NCI-H2227 treated with DMSO at 0.1 percent for 48 hours (cell line): ENCODE measurements at places on chromosomes 12 and 14.

- no peak for DNase-seq
Observed at GRCh38 chr12:90970471-90970870, 15.5 kb upstream of the CCER1 start.

DNA sequence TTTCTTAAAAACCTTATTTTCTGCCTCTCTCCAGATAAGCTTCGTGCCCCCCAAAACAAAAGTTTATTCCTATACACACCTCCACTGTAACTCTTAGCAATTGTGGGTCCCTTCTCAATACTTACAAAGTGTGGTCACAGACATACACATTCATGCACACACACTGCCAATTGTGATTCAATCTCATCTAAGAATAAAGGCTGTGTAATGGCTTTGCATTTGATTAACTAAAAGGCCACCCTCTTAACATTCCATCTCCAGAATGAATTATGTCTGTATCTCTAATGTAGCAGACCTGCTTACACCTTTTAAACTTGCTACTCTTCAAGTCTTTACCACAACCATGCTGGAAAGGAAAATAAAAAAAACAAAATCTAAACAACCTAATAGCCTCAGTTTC lies 49.5 kb downstream of the MYF5 start:
- DNase-seq: no peak

DNA sequence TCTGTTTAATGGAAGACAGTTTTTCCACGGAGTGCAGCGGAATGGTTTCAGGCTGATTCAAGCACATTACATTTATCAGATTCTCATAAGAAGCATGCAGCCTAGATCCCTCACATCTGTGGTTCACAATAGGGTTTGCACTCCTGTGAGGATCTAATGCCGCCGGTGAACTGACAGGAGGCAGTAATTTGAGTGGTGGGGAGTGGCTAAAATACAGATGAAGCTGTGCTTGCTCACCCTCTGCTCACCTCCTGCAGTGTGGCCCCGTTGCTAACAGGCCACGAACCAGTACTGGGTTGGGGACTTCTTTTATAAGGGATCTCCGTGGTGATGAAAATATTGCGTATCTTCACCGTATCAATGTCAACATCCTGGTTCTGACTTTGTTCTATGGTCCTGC lies 107.8 kb downstream of the OTX2 start:
- DNase-seq: no peak

- no peak for DNase-seq
Observed at GRCh38 chr12:52274521-52275120, at the start of gene KRT86. Gene KRT86, plus strand, starts transcription at chr12:52274645. Its CDS starts 27,272 bp downstream, at chr12:52301917.

GRCh38 chr14:29820785-29821184 lies 106.9 kb downstream of the PRKD1 start:
- no peak for DNase-seq
